Left lobe of liver (tissue), 2 donors: ENCODE measurements at places on chromosomes 16 and 17. TPM values are rescaled to one million over a fixed set of nuclear protein-coding genes. Genes with fewer than 3 reads are reported as not detected.

DNA sequence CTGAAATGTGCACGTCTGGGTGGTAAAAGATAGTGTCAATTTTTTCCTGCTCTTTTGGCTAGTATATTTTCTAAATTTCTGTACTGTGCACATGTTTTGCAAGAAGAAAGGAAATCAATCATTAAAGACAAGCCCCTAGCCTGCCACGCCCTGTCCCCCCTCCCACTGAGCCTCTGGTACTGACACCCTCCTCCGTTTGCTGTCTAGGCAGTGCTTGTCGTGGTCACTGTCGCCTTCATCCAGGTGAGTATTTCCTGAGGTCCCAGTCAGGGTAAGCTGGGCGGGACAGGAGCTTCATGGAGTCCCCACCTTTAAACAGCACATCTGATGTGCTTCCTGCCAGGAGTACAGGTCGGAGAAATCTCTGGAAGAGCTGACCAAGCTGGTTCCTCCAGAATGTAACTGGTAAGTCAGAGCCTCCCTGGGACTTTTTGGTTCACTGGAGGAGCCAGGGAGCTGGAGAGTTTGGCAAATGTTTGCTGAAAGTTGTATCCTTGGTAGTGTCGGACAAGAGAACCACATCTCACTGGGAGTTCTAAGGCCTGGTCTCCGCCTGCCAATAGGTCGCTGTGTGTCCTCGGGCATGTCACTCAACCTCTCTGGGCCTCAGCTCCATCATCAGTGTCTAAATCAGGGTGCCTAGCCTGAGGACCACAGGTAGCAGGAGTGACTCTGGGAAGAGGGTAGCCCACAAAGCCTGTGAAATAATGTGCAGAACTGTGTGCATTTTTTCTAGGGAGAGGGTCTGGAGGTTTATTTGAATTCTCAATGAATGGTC, 42.2 kb downstream of the ATP2C2 start:
- no peak for DNase-seq

CSF3 gene
- not detected for total RNA-seq

- no peak for DNase-seq
Measured at GRCh38 chr17:10251212-10251948, 53.0 kb upstream of the GAS7 start.

ZSCAN10 gene
- total RNA-seq, result 0.10 TPM

BRIP1 gene
- total RNA-seq, result 1.2 TPM

- DNase-seq, result no peak
Measured at GRCh38 chr17:44602390-44602789, 45.1 kb downstream of the FZD2 start.

OR3A3 gene
- not detected for total RNA-seq

IRX5 gene
- total RNA-seq, result 0.08 TPM

DNA sequence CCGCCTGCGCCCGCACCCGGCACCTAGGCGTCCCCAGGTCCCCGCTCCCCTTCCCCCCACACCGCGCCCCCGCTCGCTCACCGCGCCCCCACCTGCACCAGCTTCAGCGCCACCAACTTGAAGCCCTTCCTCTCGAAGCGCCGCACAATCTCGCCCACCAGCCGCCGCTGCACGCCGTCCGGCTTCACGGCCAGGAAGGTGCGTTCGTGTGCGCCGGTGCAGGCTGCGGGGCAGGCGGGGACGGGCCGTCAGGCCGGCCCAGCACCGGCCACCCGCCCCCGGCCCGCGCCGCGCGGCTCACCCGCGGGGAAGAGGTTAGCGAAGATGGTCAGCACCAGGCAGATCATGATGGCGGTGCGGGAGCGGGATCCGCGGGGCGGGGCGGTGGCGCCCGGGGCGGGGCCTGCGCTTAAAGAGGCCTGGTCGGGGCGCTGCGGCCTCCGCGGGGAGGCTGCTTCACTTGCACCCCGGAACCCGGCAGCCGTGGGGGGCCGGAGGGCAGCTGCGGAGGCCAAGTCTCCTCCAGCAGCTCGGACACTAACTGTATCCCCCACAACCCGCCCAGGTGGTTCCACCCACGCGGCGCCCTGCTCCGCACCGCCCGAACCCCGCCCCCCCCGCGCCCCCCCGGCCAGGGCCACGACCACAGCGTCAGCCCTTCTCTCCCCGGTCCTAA, at the start of gene NME3:
TSS of gene NME3 (minus strand) at position 356 of the 676 bp plus-strand sequence. CDS start at position 347, 9 bp downstream.
- peak; percentile 82 for DNase-seq

DNA sequence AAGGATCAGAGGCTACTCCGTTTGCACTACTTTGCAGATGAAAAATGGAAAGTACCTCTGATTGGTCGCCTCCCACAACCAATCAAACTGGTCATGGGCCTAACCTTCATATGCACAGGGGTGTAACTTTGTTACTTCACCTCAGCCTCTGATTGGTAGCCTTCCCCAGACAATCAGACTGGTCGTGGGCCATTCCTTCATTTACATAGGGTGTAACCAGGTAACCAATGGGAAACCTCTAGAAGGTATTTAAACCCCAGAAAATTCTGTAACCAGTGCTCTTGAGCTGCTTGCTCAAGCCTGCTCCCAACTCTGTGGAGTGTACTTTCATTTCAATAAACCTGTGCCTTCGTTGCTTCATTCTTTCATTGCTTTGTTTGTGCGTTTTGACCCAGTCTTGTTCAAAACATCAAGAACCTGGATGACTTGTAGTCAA, 39.2 kb upstream of the USP22 start:
- no peak for DNase-seq

GRCh38 chr17:39244016-39244599, 18.4 kb upstream of the STAC2 start:
- DNase-seq, result no peak

TMEM238L gene
- total RNA-seq, result not detected

PFAS gene
- total RNA-seq, result 18.9 TPM

PPL gene
- total RNA-seq, result 26.4 TPM

- DNase-seq, result no peak
Measured at GRCh38 chr16:58651965-58652348, 22.3 kb upstream of the CNOT1 start.

GRCh38 chr16:71425746-71426068, 16.1 kb downstream of the TLE7 start:
- DNase-seq, result no peak

GRCh38 chr17:49939318-49939717, 29.7 kb upstream of the DLX4 start:
- DNase-seq, result no peak

HBM gene
- 0.40 TPM for total RNA-seq

DNA sequence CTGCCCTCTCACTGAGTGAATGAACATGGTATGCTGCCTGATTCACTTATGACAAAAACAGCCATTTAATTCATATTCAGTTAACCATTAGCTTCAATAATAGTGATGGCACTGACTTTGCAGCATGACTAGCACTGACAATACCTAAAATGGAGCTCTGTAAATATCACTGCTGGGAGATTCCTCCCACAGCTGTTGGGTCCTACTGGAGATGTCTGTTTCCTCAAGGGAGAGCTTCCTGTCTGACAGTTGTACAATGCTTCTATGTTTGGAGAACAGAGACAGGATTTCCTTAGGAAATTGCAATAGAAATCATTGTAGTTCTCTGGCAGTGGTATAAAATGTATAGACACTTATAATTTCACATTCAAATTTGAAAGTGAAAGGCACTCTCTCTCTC, 695.9 kb upstream of the CDH8 start:
- DNase-seq, result no peak

ASPHD1 gene
- 0.13 TPM for total RNA-seq

CPHXL2 gene
- total RNA-seq, result not detected

- DNase-seq, result no peak
Measured at GRCh38 chr17:79809530-79810129, 12.8 kb upstream of the CBX8 start.

DNA sequence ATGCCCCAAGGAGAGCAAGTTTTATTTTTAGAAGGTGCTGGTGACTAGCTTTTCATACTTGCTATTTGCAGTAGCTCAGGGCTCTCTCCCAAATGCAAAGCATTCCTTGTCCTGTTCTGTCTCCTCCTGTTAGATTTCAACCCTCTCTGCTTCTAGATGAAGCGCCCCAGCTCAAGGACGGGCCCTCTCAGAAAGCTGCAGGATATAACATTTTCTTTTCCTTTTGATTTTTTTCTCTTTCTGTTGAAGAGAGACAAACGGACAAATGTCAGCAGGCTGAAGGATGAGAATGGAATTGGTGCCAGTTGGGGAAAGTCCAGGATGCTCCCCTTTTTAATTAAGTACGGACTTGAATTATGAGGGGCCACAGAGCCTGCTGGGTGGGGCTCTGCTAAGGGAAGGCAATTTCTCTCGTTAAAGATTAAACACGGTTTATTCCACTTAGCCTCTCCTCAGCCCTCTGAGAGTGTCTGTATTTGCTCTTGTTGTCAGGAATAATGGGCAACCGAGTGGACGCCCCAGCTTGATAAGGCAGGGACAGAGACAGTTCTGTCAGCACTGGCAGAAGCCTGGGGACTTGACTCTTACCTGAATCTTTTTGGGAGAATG, 6.2 kb upstream of the ETV4 start:
- DNase-seq, result no peak

DNA sequence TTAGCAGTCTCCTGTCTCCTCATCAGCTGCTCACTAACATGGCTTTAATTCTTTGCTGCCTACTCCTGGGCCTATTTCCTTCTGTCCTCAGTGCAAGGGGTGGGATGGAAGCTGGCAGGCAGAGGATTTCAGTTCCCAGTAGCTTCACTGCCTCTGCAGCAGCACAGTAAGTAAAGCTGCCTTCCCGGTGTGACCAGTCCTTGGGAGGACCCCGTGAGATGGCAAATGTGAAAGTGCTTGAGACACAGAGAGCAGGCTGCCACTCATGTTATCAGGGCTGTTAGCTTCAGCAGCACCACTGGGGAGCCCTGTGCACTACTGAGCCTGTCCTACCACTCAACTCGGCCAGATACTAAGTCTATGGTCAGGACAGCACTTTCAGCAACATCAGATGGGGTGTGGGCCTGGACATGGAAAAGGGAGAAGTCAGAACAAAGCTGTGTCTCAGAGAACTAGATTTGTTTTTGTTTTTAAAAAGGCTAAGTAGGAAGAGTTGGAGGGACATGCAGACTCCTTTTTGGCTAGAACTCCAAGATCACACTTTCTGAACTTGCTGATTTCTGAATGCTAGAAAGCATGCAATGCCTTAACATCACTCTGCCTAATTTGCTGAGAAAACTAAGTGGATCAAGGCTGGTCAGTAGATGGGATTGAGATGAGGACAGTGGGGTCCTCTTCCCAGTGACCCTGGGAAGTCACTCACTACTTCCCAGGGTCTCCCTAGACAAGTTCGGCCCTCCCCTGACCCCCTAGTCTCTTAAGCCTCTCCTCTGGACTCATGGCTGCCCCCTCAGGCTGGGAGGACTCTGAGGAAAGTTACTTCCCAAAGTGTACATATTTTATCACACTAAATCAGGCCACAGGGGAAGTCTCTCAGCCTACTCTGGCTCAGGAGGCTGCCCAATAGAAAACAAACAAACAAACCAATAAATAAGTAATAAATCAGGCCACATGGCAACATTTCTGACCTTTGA, 1.1 kb downstream of the ACSF2 start:
- DNase-seq, result no peak

C16orf82 gene
- total RNA-seq, result not detected

DNA sequence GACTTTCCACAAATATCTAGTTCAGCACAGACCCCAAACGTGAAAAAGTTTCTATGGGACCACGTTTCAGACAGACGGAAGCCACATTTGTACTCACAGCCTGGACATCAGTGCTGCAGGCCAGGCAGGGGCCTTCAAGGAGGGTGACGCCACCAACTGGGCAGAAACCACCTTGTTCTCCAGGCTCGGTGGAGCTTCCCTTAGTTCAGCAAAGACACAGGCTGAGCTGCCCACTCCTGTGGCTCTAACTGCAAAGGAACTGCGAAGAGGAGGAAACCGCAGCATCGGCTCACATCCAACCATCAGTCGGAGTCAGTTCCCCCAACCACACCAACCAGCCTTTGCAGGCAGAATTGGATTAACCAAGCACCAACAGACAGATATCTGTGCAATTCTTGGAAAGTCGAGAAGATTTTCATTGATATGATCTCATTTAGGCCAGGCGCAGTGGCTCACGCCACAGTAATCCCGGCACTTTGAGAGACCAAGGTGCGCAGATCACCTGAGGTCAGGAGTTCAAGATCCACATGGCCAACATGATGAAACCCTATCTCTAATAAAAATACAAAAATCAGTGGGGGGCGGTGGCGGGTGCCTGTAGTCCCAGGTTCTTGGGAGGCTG, 73.3 kb upstream of the CNEP1R1 start:
- no peak for DNase-seq

- DNase-seq, result no peak
Measured at GRCh38 chr16:31149332-31149731, 534 bp downstream of the PRSS36 start.

FBXW10 gene
- total RNA-seq, result 0.60 TPM

DNA sequence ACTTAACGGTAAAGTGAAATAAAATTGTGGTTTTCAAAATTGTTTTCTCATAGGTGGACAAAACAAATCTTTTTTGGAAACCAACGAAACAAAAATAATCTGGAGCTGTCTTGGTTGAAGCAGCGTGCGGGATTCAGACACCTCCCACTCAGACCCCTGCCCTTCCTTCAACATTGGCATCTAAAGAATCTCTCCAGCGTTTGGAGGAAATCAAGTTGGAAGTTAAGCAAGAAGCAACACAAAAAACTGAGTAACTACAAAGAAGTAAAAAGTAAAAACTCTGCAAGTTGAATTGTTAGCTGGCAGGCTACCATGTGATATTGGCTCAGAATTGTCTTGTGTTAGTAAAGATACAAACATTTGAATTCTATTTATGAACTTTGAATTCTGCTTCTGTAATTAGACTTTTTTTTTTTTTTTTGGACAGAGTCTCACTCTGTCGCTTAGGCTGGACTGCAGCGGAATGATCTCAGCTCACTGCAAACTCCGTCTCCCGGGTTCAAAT, 361.0 kb upstream of the PMFBP1 start:
- DNase-seq, result no peak

ELMO3 gene
- total RNA-seq, result 5.2 TPM

GRCh38 chr16:66300501-66300900, 66.0 kb upstream of the CDH5 start:
- DNase-seq, result peak; percentile 21

DNA sequence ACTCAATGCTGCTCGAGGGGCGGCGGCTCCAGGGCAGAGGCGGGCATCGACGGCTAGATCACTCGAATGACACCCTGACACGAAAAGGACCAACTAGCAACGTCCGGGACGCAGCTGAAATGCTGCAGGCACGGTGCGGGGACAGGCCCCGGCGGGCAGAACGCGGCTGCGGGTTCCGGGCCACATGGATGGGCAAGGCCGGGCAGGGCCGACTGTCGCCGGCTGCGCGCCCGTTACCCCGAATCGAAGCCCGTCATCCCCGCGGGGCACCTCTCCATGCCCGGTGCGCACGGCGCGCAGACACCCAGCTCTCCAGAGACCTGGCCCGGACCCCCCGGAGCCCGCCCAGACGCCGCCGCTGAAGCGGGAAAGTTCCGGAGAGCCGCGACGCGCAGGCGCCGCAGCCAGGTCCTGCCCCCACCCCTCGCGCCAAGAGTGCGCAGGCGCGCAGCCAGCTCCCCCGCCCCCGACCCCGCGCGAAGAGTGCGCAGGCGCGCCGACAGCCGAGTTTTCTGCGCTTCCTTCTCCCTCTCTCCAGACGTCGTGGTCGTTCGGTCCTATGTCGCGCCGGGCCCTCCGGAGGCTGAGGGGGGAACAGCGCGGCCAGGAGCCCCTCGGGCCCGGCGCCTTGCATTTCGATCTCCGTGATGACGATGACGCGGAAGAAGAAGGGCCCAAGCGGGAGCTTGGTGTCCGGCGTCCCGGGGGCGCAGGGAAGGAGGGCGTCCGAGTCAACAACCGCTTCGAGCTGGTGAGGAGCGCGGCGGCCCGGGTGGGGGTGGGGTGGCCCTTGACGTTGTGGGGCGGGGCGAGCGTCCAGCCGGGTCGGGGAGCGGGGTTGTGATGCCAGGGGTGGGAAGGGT, at the start of gene TCF25:
TSS of gene TCF25 (plus strand) at position 484 of the 863 bp plus-strand sequence. CDS start at position 560, 76 bp downstream.
- DNase-seq, result peak; percentile 83

WNT9B gene
- not detected for total RNA-seq

GRCh38 chr17:44464037-44464436, 39.2 kb downstream of the GPATCH8 start:
- no peak for DNase-seq

CD300LB gene
- total RNA-seq, result 0.08 TPM
